ENCODE measurements at places on chromosomes 13 and 19.
A peak's percentile ranks its signal among the peaks of the same experiment; 100 is the strongest.

DNA sequence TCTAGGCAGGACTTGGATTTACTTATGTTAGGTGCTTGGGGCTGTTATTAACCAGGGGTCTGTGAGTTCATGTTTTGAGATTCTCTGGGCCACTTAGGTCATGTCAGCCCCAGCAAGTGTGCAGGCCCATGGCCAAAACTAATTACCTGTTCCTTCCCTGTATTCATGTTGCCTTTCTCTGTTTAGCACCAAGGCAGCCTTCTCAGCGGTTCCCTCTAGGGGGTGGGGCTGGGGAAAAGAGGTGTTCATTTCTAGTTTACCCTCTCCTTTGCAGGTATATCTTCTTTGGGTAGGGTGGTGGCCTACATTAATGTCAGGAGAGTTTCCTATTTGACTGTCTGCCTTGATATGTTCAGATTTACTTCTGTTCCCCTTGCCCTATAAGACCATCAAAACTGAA lies 61.7 kb downstream of the PDS5B start:
- DNase-seq, result no peak

DNA sequence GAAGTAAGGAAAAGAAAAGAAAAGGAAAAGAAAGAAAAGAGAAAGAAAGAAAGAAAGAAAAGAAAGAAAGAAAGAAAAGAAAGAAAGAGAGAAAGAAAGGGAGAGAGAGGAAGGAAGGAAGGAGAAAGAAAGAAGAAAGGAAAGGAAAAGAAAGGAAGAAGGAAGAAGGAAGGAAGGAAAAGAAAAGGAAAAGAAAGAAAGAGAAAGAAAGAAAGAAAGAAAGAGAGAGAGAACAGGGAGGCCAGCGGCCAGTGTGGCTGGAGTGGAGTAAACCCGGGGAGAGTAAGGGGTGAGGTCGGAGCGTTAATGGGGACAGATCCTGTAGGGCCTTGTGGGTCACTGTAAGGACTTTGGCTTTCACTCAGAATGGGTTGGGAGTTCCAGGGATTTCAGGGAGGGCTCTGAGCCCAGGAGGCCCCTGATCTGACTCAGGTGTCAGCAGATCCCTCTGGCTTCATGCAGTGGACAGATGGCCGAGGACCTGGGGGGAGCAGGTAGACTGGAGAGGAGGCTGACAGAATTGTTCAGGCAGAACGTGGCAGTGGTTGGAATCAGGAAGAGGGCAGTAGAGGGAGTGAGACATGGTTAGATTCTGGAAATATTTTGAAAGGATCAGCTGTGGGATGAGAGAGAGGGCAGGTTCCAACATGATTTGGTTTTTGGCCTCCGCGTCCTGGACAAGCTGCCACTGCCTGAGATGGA lies 19.8 kb upstream of the FXYD3 start:
- DNase-seq, result no peak

- no peak for DNase-seq
Observed at GRCh38 chr13:71524613-71525304, 342.2 kb downstream of the DACH1 start.

DNA sequence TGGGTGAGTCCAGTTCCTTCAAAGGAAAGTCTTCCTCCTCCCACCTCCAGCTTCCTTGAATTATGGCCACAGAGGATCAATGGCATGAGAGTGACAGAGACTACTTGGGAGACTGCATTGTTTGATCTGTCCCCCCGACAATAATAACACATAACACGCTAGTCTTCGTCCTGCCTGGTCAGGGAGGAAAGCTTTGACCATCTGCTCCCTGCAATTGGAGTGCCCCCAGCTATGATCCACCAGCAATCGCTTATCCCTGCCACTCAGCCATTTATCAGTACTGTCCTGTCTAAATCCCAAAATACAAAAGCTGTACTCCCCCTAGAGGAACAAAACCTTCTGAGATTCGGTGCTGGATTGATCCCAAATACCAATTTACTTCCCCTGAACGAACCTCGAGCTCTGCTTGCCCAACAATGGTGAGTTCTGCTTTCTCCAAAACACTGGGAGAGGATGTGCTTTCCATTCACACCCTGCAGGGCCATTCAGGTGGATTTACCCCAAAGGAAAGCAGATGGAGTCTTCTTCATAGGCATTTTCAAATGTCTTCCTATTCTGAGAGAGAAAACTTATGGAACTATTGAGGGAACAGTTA lies 466.7 kb downstream of the TSHZ3 start:
- DNase-seq, result no peak

DNA sequence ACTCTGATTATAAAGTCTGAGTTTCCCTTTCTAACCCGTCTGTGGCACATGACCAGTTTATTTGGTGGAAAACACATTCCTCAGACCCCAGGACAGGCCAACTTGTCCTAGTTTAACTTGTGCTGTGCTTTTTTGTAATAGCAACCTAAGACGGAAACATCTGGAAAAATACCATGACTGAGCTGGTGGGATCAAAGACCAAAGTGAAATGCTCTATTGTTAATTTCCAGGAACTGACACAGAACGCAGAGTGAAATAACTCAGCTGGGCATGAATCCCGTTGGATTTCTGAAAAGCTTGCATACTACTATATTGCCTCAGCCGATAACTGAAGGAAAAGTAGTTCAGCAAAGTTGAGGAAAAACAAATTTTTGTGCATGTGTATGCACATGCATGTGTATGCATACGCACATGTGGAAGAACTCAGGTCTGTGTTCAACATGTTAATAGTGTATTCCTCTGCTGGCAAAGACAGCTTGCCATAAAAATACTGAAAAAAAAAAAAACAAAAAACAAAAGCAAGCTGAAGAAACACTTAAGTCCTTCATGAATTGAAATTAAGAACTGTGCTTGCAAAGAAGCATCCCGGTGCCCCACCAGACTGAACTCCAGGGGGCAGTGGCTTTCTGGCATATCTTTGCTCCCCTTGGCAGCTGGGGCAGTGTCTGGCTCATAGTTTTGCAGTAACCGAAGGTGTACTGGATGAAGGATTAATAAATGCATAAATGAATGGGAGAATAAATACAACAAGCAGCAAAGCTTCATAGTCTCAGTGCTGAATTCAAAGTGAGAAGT lies 187.8 kb downstream of the LHFPL6 start:
- DNase-seq, result no peak

DNA sequence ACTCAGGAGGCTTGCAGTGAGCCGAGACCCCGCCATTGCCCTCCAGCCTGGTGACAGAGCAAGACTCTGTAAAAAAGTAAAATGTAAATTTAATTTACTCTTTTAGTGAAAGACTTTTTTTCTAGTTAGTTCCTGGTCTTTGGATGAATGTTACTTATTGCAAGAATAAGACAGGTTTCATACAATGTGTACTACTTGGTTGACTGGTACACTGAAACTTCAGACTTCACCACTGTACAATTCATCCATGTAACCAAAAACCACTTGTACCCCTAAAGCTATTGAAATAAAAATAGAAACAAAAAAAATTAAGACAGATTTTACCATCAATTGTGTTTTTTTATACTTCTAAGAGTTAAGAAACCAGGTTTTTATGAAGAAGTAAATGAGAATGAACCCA lies 35.5 kb downstream of the GPALPP1 start:
- DNase-seq, result no peak

- DNase-seq, result peak; percentile 20
Observed at GRCh38 chr19:6125571-6125989, 9.9 kb upstream of the ACSBG2 start.

- no peak for DNase-seq
Observed at GRCh38 chr13:49693191-49693733, 2.0 kb upstream of the EBPL start.

- DNase-seq, result no peak
Observed at GRCh38 chr19:14530005-14530348, 583 bp downstream of the TECR start.

GRCh38 chr19:2167896-2168618 lies 4.3 kb downstream of the DOT1L start:
- DNase-seq, result no peak

DNA sequence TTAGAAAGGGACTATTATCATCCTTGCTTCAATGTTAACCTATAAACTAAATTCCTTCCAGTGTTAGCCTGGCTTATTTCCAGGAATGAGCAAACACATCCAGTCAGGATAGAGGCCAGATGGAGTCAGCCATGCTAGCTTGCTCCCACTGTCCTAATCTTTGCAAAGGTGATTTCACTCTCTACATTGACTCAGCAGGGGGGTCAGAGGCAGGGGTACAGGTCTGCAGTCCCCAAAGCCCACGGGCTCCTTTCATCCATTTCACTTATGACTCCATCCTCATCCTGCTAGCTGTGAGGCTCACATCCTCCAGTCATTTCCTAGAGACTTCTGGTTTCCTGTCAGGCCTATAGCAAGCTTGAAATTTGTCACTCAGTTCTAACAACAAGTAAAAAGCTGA lies 63.4 kb upstream of the CEACAM8 start:
- DNase-seq, result no peak

- no peak for DNase-seq
Observed at GRCh38 chr19:30452931-30453330, 80.7 kb downstream of the ZNF536 start.

DNA sequence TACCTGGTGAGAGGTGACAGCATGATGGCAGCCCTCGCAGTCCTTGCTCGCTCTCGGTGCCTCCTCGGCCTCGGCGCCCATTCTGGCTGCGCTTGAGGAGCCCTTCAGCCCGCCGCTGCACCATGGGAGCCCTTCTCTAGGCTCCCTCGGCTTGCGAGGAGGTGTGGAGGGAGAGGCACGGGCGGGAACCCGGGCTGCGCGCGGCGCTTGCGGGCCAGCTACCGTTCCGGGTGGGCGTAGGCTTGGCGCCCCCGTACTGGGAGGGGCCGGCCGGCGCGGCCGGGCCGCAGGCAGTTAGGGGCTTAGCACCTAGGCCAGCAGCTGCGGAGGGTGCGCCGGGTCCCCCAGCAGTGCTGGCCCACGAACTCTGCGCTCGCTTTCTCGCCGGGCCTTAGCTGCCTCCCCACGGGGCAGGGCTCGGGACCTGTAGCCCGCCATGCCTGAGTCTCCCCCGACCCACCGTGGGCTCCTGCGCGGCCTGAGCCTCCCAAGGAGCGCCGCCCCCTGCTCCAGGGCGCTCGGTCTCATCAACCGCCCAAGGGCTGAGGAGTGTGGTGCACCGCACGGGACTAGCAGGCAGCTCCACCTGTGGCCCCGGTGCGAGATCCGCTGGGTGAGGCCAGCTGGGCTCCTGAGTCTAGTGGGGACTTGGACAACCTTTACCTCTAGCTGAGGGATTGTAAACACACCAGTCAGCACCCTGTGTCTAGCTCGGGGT lies 1624.3 kb downstream of the SLITRK1 start:
- DNase-seq, result no peak

DNA sequence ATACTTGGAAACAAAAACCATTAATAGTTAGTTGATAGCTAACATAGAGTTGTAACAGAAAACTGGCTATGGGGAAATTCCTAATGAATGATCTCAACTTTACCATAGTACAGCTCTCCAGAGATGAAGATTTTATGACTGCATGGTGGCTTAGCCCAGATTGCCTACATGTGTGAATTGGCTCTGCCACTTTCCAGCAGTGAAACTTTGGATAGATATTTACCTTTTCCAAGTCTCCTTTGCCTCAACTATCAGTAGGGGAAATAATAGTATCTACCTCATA lies 161.1 kb downstream of the LACC1 start:
- DNase-seq, result no peak

GRCh38 chr19:13013649-13014048 lies 18.4 kb downstream of the NFIX start:
- no peak for DNase-seq

Measured in stimulated activated CD4-positive, alpha-beta T cell treated with anti-CD3 and anti-CD28 coated beads, Interleukin-12 subunit alpha, Interleukin-12 subunit beta, amount 100 ng/mL, for 24 hours (primary cell).